Stimulated activated CD4-positive, alpha-beta T cell treated with anti-CD3 and anti-CD28 coated beads, Interleukin-2, amount 100 ng/mL, for 48 hours (primary cell): ENCODE measurements at places on chromosomes 1 and 21.

DNA sequence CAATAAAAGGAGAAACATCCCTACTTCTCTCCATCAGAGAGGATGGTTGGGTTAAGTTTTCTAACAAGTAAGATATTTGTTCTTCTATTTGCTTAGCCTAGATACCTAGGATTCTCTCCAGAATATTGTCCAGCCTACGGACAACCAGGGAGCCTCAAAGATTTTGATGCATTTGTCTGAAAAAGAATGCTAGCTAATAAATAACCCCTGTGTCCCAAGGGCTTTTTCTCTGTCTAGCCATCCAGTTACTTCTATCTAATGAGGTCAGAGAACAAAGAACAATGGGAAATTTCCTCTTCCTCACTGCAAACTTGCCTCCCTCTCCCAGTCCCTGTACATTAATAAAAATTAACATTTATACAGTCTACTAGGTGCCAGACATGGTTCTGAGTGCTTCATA lies 810 bp downstream of the RGS5 start:
- DNase-seq, result no peak

- DNase-seq, result no peak
These were observed 7.1 kb downstream of the BECN2 start for GRCh38 chr1:241964550-241965282.

DNA sequence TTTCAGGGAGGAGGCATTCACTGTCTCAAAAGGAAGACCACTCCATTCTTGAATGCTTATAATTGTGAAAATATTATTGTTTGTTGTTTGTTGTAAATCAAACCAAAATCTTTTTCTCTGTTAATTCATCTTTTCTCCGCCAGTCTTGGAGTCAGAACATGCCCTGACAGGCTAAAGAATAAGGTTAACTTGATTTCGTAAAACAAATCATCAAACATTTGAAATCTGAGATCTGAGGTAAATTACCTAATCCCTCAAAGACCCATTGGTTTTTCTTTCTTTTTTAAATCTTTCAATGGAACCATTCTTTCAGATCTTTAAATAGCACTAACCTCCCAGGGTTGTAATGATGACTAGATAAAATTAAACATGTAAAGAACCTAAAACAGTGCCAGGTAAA lies 430.1 kb upstream of the PTBP2 start:
- no peak for DNase-seq

DNA sequence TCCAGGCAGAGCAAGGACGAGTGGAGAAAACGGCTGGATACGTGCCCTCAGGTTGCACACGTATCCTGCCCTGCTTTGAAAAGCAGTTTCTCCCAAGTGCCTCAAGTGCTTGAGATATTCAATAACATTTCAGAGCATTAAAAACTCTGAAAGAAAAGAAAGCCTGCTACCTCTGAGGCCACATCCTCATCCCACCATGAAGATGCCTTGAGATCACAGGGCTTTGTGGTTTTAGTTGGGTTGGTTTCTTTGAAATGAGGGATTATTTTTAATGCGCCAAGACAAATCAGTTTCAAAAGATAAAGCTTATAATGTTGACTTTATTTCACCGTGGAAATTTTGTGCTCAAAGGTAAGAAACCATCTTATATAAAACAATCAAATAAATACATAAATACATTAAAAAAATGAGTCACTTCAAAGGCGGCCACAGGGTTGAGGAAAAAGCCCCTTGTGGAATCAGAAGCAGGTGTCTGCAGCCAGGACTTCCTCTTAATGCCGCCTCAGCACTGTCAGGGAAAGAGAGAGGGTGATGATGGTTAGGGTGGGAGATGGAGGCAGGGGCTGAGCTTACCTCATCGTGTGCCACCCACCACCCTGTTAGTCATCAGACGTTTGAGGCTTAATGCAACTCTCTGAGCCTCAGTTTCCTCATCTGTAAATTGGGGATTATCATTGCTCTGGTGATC lies 1.4 kb downstream of the NPPB start:
- DNase-seq, result no peak

DNA sequence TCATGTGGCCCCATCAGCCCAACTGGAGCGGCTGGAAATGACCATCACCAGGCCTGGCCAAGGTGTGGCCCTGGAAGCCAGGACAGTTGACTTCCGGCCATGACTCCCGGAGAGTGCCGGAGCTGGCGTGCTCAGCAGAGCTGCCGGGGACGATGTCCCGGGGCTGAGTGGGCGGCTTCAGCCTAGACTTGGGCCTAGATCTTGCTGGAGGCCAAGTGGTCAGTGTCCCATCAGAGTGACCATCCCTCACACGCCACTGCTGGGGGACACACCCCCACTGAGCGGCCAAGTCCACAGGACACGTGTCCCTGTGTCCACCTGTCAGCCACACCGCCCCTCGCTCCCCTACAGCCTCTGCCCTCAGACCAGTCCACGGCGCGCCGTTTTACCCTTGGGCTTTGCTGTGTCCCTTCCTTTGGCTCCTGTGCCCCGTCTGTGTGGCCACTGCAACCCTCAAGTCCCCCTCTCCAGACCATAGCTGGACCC lies 4.0 kb downstream of the FAAP20 start:
- DNase-seq, result no peak

- no peak for DNase-seq
These were observed 98.1 kb downstream of the LHX9 start for GRCh38 chr1:198015309-198015708.

DNA sequence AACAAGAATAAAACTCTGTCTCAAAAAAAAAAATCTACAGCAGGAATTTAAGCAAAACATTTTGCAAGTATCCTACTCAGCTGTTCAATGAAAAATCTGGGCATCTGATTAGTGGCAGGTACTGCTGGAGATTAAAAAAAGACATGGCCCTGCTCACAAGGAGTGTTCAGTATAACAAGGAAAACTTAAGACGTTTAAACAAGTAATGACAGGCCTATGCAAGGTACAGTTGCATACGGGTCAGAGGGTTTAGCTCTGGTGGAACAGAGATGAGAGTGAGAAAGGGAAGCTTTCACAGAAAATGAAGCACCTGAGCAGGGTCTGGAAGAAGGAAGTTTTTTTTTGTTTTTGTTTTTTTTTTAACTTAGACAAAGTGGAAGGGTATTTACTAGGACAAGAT lies 23.0 kb downstream of the SNRNP40 start:
- DNase-seq, result no peak

DNA sequence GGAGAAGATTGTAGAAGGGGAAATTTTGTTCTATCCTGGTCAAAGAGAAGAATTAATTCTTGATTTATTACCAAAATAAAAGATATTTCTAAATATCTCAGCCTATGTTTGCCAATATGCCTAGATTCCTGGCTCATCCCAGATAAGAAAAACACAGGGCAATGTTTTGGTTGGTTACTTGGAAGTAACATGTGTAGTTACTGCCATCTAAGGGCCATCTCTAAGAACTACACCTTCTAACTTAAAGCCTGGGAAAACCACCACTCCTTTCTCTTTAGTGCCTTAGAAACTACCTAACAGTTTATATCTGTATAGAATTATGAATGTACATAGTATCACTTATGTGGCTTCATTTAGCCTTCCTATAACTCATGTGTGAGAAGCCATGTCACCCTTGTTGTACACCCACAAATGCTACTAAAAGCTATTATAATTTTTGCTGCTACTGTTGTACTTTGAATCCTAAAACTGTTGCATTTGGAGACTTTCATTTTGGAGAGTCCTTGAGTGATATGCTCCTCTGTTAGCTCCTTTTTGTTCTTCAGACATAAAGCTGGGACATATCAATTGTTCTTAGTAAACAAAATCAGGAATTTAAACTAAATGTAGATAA lies 4.5 kb downstream of the AIM2 start:
- DNase-seq, result no peak

DNA sequence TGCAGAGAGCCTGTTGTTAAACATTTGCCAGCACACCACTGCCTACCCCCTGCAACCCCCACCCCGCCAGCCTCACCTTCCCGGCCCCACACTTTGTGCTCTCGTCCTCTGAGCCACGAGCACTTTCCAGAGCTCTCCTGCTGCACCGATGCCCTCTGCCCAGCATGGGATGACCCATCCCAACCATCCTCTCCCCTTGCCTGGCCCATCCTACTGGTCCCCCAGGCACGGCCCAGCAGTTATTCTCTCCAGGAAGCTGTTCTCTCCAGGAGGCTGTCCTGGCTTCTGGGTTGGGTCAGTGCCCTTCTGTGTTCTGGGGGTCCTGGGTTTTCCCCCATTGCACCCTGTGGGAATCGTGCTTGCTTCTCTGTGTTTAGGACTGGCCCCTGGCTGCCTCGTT lies 60.1 kb upstream of the ABCG1 start:
- no peak for DNase-seq

DNA sequence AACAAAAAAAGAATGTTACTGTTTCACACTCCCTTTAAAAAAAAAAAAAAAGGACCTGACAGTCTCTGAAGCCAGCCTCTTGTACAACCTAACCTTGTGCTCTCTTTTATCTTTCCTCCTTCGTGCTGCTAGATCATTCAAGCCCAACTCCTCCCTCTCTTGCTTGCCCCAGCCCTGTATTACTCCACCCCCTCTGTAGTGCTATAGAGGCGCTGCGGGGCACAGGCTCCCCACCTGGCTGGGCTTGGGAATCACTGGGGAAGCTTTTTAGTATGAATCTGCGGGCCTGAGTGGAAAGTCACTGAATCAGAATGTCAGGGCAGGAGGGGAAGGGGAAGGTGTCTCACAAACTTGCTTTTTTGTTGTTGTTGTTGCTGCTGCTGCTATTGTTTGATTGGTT lies 383.7 kb upstream of the CAMK1G start:
- DNase-seq, result no peak

GRCh38 chr1:215118081-215118480 lies 35.5 kb downstream of the KCNK2 start:
- DNase-seq, result no peak

DNA sequence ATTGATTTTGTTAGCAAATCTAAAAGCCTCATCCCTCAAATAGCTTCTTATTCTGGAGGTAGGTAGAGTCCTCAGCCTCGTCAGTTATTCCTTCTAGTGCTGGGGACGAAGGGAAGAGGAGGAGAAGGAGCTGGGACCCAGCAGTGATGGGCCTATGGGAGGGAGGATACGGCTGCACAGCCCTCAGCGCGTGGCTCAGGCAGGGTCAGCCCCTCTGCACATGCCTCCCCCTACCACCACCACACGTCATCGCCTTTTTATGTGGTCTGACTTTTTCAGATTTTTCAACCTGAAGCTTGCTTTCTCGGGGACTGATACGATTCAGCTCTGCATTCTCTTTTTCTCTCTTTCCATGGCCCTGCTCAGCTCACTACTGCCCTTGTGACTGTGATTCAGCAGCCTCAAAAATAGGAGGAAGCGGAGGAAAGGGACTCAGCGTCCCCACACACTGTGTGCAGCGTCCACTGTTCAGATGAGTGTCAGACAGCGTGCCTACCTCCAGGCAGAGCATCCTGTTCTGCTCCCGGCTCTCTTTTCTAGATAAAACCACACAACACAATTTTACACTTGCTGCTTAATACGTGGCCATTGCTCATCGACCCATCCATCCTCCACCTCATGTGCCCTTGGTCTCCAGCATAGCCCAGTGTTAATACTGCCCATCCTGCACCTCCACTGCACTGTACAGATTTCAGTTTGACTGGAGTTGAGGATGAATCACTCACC lies 827 bp downstream of the OR2B11 start:
- no peak for DNase-seq
